Activated naive CD4-positive, alpha-beta T cell treated with Interleukin-2 at 50 U/mL for 16 hours (primary cell): ENCODE measurements at places on chromosomes 4 and X.

DNA sequence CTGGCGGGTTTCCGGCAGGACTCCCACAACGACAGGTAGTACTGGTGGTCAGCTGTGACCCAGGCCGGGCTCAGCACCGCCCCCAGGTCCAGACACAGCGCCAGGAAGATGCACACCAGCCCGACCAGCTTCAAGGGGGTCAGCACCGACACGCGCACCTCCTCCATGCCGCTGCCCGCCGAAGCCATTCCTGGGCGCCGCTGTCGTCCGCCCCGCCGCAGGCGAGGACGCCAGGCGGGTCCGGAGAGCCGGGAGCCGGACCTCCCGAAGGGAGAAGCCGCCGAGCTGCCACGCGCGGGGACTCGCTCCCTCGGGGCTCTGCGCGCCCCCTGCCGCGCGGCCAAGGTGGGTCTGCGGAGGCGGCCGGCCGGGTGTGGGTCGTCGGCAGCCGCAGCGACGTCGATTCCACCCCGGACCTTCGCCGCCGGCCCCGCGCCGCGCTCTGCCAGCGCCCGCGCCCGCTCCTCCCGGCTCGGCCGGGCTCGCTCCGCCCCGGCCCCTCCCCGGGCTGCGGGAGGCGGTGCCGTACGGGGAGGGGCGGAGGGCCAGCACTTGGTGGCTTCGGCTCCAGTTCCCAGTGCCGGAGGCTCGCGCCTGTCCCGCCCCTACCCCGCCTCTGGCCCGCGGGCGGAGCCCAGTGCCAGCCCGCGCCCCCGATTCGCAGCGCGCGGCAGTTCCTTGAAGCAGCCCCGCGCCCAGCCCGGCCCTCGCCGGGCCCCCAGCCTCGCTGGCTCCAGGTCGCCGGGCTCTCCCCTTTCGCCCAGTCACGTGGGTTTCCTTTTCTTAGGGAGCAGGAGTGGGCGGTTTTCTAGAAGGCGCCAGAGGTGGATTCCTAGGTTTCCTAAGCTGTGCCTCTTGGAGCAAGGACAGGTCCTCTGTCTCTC is at the start of gene TMEM47:
Gene TMEM47, minus strand, starts transcription at position 444 of the 884 bp plus-strand sequence. Its CDS starts 256 bp downstream, at position 188.
- no peak for DNase-seq

DNA sequence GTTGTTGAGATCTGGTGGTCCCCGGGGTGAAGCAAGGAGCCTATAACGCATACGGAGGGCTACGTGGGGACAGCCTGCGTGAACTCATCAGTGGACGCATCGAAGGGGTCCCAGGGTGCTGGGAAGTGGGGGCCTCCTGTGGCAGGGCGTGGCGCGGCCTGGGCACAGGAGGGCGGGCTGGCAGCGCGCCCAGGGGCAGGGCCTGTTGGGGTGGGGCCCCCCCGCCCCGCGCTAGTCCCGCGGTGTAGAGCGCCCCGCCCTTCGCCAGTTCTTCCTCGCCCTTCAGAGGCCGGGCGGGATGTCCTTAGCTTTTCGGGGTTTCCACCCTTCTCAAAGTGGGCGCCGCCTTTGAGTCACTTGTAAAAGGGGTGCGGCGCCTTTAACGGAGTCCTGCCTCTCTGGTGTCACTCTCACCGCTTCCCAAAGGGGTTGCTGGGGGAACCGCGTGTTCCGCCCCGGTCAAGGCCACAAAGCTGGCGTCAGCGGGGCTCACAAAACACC is 632 bp downstream of the PLP2 start:
- peak; percentile 69 for DNase-seq

- no peak for DNase-seq
Measured at GRCh38 chrX:74931214-74931613, 6.0 kb upstream of the NEXMIF start.

DNA sequence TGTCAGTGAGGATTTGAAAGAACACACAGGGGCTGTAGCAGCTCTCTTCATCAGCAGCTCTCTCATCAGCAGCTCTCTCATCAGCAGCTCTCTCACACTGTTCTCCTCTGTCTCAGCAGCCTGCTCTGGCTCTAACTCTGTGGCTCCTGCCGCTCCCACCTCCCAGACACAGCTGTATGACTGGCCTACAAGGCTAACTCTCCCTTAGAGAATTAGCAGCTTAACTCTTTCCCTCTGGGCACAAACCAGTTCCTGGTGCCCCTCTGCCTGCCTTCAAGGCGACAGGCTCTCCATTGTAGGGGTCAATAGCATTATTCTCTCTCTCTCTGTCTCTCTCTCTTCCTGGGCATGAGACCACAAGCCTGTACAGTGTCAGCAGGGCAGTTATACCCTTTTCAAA is 385.6 kb upstream of the PCDH10 start:
- DNase-seq: no peak

- no peak for DNase-seq
Measured at GRCh38 chr4:110532901-110533589, 57.1 kb downstream of the ENPEP start.

DNA sequence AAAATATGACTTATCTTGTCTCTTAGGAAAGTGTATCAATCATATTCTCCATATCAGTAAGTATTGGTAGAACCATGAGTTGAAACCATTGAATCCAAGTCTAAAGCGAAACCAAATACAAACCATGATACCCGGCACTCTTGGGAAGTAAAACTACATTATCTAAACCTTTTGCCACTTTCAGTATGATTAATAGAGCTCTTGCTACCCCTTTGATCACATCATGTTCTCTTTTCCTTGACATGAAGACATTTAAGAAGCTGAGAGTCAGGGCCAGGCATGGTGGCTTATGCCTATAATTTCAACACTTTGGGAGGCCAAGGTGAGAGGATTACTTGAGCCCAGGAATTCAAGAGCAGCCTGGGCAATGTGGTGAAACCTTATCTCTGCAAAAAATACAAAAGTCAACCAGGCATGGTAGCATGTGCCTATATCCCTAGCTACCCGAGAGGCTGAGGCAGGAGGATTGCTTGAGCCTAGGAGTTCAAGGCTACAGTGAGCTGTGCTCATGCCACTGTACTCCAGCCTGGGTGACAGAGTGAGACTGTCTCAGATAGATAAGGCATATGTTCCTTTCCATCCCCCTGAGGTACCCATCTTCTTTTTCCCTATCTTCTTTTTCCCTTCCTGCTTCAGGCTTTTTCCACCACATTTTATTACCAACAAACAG is 45.4 kb downstream of the CEP135 start:
- DNase-seq: peak; percentile 2

GRCh38 chr4:169131556-169132208 is 121.6 kb upstream of the CBR4 start:
- no peak for DNase-seq

DNA sequence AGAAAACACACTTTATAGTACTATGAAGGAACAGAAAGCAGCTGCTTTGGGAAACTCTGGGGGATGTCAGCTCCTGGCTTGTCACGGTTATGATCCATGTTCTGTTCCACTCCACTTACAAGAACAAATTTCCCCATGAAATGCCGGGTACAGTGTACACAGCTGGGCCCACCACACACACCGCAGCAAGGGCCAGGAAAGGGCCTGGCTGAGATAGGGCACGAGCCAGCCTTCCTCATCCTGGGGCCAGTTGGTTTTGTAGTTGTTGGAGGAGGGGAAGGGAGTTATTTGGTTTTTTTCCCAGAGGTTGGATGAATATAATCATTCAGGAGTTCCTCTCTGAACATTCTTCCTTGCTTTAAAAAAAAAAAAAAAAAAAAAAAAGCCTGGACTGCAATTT is 56.8 kb downstream of the SEPSECS start:
- no peak for DNase-seq

DNA sequence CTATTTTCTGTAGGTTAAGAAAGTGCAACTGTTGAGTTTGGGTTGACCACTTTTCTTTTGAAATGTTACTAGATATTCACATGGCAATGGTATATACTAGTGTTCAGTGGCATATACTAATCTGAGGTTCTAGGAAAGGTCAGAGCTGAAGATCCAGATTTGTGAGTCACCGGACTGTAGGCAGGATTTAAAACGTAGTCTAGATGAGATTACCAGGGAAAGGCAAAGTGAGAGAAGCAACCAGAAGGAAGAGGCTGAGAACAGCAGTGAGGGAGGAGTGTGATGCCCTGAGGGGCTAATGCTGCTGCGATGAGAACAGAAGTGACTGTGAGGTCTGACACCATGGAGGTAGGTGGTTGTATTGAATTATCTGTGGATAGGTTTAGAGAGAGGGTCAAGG is 9.7 kb upstream of the PLA2G12A start:
- DNase-seq: no peak

- DNase-seq: no peak
Measured at GRCh38 chr4:27973056-27973455, 1112.4 kb downstream of the STIM2 start.

DNA sequence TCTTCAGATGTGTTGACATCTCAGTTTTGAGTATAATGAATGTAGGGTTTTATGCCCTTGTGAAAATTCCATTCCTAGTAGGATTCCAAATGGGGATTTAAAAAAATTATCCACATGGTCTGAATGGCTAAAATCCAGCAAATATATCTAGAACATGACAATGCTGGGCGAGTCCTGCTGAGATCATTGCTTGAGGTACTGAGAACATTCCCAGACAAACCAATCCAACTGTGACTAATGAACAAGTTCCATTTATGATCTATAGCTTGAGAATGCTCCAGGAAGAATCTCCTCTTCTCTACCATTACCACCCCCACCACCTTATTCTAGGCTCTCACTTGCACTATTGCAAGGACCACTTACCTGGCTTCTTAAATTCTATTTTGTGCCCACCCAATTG is 77.2 kb upstream of the IL1RAPL2 start:
- DNase-seq: no peak

- no peak for DNase-seq
Measured at GRCh38 chr4:140863197-140863596, 107.0 kb upstream of the TBC1D9 start.

GRCh38 chr4:121344098-121344497 is 36.7 kb downstream of the QRFPR start:
- DNase-seq: no peak

GRCh38 chr4:37910091-37910486 is 19.2 kb downstream of the TBC1D1 start:
- no peak for DNase-seq

GRCh38 chr4:128564081-128564630 is 245.3 kb upstream of the JADE1 start:
- no peak for DNase-seq

DNA sequence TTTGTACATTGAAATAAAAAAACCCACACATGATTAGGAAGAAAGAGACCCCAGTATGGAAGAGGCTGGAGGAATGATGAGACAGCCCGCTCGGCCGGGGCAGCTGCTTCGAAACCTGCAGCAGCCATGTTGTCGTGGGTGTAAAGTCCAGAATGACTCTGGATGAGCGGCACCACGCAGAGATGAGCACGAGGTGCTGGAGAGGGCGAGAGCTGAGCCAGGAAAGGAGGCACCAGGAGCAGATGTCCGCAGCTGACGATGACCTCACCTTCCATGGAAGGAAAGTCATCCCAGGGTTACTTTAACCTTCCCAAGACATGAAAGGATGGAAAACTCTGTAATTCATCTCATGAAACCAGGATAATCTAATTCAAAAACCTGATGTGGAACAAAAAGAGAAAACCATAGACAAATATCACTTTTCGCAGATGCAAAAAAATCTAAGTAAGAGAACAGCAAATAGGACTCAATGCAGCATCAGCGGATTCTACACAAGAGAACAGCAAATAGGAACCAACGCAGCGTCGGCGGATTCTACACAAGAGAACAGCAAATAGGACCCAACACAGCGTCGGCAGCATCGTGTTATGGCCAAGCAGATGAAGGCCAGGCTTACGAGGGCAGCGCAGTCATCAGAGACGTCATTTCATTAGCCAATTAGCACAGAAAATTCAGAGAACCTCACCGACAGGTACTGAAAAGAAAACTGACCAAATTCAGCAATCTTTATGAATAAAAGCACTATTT is 25.9 kb upstream of the SPON2 start:
- DNase-seq: no peak

DNA sequence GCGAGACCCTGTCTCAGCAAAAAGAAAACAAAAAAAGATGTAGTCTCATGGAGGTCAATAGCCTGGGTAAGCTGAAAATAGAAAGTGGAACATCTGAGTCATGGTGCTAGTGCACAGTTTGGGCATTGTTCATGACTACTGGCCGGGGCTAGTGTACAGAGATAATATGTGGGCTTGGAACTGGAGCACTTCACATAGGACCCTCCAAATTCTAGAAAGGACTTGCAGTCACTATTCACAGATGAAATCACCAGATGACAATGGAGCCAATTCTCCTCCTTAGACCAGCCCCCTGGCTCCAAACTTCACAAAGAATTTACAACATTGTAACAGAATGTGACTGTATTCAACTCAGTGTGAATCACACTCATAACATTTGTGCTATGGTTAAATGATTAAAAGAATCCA is 367.8 kb upstream of the SLC7A11 start:
- no peak for DNase-seq

GRCh38 chrX:41025926-41026701 is 59.1 kb upstream of the USP9X start:
- no peak for DNase-seq

DNA sequence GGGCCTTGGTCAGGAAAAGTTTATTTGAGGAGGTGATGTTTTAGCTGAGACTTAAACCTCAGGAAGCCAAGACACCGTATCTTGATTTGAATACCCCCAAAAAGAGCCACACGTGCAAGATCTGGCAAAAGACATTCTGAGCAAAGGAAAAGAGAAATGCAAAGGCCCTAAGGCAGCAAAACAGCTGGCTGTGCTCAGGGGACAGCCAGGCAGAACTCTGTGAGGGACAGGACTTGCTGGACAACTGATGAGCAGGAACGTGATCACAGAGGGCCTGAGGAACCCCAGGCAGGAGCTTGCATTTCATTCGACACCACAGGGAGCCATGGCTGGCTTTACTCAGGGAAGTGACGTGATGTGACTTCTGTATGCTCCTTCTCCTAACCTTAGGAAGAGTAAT is 56.0 kb downstream of the OCRL start:
- DNase-seq: no peak

DNA sequence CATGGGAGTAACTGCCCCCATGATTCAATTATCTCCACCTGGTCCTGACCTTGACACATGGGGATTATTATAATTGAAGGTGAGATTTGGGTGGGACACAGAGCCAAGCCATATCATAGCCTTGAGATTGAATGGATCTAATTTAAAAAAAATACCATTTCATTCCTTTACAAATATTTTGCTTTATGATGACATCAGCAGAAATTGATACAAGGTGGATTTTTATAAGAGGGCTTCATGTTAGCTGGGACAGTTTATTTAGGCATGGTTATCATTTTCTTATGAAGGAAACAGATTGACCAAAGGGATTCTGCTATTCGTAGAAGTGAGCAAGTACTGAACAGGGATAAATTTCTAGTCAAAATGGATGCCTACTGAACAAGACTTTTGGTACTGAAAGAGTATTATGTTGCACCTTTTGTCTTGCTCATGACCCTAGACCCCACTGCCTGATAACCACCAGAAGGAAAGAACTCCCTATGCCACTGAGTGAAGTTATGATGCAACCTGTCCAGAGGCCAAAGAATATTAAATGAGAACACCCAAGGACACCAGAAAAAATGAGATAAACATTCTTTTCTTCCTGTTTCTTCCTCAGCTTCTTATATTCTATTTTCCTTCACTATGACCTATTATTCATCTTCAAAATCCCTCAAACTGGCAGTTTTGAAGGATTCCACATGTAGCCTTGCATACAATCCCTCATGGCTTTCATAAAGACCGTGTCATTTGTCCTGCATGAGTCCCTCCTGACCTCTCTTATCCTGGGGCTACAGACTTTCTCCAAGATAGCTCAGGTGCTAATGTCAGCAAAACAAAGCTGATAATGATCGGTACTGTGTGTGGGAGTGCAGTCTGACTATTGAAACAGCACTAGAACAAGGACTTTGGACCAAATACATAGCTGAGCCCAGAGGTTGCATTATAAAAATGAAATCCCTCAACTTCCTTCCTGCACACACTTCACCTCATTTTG is 118.3 kb downstream of the AFF2 start:
- no peak for DNase-seq
